ENCODE measurements at places on chromosomes 1 and 21.

DNA sequence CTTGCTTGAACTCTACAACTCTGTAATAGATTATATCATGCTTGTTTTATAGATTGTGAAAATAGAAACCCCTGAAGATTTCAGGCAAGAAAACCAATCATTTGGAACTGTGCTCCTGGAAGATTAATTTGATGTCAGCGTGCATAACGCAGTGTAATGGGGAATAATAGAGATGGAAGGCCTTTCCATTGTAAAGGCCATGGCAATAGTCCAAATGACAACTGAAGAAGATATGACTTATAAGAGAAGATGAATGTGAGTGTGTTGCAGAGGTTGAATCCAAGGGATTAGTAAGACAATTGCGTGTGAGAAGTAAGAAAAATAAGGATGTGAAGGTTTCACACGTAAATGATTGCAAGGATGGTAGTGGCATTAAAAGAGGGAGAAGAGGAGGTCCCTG lies 285.0 kb downstream of the DUSP10 start:
- DNase-seq: no peak

DNA sequence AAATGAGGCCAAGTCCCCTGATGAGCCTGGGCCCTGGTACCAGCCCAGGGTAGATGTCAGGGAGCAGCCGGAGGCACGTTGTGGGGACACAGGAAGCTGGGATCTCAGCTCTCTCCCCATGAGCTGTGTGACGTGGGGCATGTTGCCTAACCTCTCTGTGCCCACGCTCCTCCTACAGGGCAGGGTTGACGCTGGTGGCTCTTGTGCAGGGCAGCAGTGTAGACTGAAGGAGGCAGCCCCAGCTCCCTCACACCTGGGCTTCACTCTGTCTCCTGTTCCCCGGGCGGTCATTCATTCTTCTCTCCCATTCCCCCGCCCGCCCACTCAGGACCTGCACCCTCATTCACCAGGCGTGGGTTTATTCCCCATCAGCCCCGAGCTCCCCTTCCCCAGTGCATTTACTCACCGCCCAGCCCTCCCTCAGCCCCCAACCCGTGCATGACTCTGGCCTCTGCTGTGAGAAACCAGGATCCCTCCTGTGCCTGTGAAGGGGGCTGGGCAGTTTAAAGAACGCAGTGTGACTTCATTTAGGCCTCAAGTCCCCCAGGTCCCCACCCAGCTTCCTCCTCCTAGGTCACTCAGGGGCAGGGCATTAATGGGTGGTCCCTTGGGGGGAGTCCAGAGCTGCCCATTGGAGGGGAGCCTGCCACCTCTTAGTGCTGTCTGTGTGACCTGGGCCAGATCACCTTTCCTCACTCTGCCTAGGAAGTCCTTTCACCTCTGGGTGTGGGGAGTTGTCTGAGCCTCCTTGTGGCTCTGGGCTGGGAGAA lies 285.7 kb downstream of the PTPRU start:
- no peak for DNase-seq

GRCh38 chr1:243364330-243364729 lies 108.5 kb downstream of the SDCCAG8 start:
- DNase-seq: no peak

GRCh38 chr1:2372551-2373490 lies 18.5 kb downstream of the MORN1 start:
- no peak for DNase-seq

DNA sequence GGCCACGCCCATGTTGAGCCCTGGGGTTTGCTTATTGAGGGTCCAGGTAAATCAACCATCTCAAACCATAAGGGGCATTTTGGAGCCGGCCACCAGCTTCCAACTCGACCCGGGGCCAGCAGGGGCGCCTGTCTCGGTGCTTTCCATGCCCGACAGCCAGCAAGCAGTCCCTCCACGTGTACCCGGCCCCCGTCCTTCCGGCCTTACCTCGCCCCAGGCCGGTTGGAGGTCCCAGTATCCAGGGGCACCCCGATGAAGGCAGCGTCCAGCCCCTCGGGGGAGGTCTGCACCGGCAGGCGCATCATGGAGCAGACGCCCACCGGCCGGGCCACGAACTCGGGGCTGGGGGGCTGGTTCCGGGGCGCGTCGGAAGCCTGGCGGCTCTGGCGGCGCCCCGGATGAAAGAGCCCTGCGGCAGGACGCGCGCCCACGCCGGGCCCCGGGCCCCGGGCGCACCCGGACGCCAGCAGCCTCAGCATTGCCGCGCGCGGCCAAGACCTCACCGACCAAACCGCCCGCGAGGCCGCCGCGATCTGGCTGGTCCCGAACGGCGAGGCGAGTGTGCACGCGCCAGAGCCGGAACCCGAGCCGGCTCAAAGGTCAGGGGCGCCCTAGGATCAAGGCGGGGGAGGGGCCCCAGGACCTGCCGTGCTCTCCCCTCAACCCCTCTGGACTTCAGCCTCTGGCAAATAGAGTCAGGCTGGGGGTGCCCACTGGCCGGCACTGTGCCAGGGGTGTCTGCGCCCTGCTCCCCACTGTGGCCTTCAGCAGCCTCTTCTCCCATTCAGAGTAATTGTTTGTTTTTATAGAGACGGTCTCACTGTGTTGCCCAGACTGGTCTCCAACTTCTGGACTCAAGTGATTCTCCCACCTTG lies at the start of gene AGMAT:
Gene AGMAT, minus strand, starts transcription at position 563 of the 875 bp plus-strand sequence. Its CDS starts 84 bp downstream, at position 479.
- no peak for DNase-seq

All from dorsolateral prefrontal cortex (tissue), 122 donors.